Natural killer cell (primary cell): ENCODE measurements at places on chromosomes 6 and 20. TPM values are rescaled to one million over a fixed set of nuclear protein-coding genes. Genes with fewer than 3 reads are reported as not detected.

GRCh38 chr20:21020659-21021471, 85.3 kb downstream of the LINC00237 start:
- no peaks in the 10 kb centered on the region for H3K36me3 ChIP-seq
- peaks cover 4% of the 10 kb centered on the region for H3K27me3 ChIP-seq
- H3K4me3 ChIP-seq = no peak overlapping the region
- H3K27ac ChIP-seq = no peak overlapping the region
- no peaks in the 10 kb centered on the region for H3K4me1 ChIP-seq
- DNase-seq = no peak

- H3K27me3 ChIP-seq = no peaks in the 10 kb centered on the region
- H3K4me3 ChIP-seq = no peak overlapping the region
- H3K27ac ChIP-seq = no peak overlapping the region
- no peaks in the 10 kb centered on the region for H3K4me1 ChIP-seq
Measured at GRCh38 chr20:8562356-8562755, 430.3 kb downstream of the PLCB1 start.

DNA sequence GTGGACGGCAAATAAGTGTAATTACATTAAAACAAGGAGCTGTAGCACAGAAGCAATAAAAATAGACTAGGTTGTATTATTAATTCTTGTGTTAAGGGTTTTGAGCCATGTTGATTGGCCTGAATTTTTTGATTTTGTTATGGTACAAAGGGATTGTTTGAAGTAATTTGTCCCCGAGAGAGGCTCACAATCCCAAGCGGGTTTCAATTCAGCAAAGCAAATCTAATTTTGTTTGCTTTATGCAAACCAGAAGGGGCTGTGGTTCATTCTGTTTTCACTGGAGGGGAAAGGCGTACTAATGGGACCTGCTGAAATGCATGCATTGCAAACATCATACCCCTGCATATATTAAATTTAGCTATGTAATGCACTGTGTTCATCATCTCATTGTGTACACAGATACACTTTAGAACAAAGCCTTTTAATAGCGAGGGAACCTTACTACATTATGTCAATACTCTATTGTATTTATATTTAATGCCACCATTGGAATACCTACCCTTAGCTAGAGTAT, 379.5 kb upstream of the POU3F2 start:
- H3K36me3 ChIP-seq = no peaks in the 10 kb centered on the region
- H3K4me1 ChIP-seq = no peaks in the 10 kb centered on the region
- no peak for DNase-seq

DNA sequence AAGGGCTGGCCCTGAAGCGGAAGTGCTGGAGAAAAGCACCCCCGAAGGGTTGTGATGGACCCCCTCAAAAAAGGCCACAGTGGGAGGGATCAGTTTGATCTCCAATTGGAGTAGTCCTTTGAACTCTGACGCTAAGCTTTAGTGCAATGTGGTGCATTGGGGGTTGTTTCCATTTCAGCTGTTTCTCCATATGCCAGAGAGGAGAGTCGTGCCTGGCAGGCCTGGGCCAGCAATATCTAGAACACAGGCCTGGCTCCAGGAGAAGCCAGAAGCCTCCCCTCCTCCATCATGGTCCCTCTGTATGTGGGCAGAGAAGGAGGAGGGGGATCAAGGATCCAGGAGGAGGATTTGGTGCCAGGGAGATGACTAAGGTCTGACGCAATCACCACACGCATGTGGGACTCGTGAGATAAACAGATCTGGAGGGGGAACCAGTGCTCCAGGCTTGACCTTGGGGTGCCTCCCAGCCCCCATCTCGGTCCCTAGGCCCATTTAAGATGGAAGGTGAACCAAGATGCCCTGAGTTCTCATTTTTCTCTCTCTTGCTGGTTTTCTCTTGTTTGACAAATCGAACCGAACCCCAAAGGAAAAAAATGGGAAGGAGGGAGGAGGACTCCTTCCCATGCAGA, 517.4 kb upstream of the JARID2 start:
- H3K4me1 ChIP-seq = peaks cover 35% of the 10 kb centered on the region
- no peak overlapping the region for H3K4me3 ChIP-seq
- H3K27me3 ChIP-seq = no peaks in the 10 kb centered on the region
- H3K36me3 ChIP-seq = no peaks in the 10 kb centered on the region

- no peaks in the 10 kb centered on the region for H3K4me1 ChIP-seq
- no peak overlapping the region for H3K27ac ChIP-seq
- H3K36me3 ChIP-seq = no peaks in the 10 kb centered on the region
- no peak overlapping the region for H3K4me3 ChIP-seq
Measured at GRCh38 chr20:59455402-59456341, 148.7 kb upstream of the PHACTR3 start.

DNA sequence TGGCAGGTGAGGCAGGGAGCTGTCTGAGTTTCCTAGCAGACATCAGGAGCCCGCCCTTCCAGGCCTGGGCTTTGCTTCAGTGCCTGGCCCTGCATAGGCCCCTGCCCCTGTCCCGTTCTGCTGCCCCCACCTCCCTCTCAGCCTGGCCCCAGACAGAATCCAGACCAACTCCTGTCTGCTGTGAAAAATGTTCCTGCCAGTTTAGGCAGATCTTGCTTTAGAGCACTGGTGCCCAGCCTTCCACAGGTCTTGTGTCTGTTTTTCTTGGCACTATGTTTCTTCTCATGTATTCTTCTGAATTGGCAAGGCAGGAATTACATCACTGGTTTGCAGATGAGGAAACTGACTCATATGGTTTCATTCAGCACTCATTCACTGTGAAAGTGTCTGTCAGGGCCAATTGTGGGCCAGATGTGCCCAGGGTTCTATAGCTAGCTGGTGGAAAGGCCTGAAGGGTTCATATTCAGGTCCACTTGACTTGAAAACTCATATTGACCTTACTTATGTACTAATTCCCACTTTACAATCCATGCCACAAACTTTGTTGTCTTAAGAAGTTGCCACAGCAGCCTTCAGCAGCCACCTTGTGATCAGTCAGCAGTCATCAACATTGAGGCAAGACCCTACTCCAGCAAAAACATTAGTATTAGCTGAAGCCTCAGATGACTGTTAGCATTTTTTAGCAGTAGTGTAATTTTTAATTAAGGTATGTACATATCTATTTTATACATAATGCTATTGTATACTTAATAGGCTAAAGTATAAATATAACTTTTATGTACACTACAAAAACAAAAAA, 40.5 kb downstream of the HLA-F start:
- H3K36me3 ChIP-seq = no peaks in the 10 kb centered on the region
- no peak for DNase-seq
- H3K4me3 ChIP-seq = no peak overlapping the region
- no peaks in the 10 kb centered on the region for H3K4me1 ChIP-seq

DNA sequence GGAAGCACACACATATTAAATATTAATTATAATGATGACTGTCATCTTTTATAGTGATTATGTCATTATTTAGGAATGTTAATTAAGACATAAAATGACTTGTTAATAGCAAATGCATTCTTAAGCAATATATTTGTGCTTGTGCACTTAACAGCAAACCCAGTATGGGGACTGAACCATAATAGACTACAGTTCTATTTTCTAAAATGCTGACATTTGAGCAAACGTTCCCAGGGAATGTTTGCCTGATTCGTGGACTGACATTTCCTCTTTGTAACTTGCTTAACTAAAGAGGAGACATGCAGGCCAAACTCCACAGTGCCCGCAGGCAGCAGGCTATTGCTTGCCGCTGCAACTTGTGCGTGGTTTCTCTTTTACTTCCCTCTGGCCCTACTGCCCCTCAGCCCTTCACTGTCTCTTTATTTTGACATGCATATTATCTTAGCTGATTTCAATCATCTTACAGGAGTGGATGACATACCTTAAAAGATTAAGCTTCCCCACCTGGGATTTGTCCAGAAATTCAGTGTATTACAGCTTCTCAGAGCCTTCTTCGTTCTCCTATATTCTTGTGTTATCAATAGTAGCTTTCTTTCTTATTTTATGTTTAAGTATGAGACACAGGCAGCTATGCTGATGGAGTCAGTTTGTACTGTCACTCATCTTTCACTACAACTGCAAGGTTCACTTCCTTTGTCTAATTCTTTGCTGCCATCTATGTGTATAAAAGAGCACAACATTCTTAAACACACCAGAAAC, 141.5 kb downstream of the GMDS start:
- no peaks in the 10 kb centered on the region for H3K36me3 ChIP-seq
- no peaks in the 10 kb centered on the region for H3K27me3 ChIP-seq
- no peaks in the 10 kb centered on the region for H3K4me1 ChIP-seq

GRCh38 chr20:41734506-41734945, 116.3 kb upstream of the CHD6 start:
- no peaks in the 10 kb centered on the region for H3K27me3 ChIP-seq
- H3K27ac ChIP-seq = no peak overlapping the region
- no peak for DNase-seq
- H3K4me1 ChIP-seq = no peaks in the 10 kb centered on the region
- no peaks in the 10 kb centered on the region for H3K36me3 ChIP-seq

DNA sequence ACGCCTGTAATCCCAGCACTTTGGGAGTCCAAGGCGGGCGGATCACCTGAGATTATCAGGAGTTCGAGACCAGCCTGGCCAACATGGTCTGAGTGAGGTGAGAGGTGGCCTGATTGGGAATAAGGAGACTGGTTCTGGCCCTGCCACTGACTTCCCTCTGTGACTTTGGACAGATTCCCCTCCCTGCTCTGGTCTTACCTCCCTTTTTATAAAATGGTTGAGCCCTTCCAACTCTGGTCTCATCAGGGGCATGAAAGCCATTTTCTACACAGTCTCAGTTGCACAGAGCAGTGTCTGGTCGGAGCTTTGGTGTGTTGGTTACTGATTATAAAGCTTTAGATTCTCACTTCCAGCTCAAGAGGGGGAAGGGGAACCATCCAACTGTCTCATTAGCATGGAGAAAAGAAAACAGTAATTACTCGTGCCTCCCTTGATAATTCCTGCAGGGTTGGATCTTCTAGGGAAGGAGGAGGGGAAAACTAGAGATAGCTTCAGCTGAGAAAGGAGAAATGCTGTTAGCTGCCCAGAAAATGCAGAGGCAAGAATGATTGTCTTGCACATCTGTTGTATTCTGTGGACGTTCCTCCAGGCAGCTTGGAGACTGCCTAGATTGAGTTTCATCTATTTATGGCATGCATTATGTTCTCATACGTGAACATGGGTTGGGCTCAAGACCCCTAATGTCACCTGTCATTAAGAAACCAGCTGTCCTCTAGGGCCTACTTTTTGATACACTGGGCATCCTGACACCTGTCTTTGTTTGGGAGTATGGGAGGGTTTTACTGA, 30.4 kb downstream of the RALY start:
- H3K36me3 ChIP-seq = no peaks in the 10 kb centered on the region
- no peak overlapping the region for H3K4me3 ChIP-seq
- no peak for DNase-seq
- no peaks in the 10 kb centered on the region for H3K27me3 ChIP-seq

GRCh38 chr6:20907486-20908071, 373.3 kb downstream of the CDKAL1 start:
- peaks cover 1% of the 10 kb centered on the region for H3K36me3 ChIP-seq
- no peak for DNase-seq
- H3K4me1 ChIP-seq = no peaks in the 10 kb centered on the region
- no peak overlapping the region for H3K4me3 ChIP-seq
- no peaks in the 10 kb centered on the region for H3K27me3 ChIP-seq
- no peak overlapping the region for H3K27ac ChIP-seq

The CCN2 gene
- not detected for total RNA-seq

The ZNF334 gene
- 0.59 TPM for total RNA-seq

The MKKS gene
- total RNA-seq = 3.6 TPM

The VGLL2 gene
- total RNA-seq = not detected
